Activated CD8-positive, alpha-beta memory T cell treated with anti-CD3 and anti-CD28 coated beads for 1 hour (primary cell): ENCODE measurements at places on chromosomes 3 and 15.

- DNase-seq, result no peak
Observed at GRCh38 chr3:155753038-155753639, 8.3 kb upstream of the PLCH1 start.

DNA sequence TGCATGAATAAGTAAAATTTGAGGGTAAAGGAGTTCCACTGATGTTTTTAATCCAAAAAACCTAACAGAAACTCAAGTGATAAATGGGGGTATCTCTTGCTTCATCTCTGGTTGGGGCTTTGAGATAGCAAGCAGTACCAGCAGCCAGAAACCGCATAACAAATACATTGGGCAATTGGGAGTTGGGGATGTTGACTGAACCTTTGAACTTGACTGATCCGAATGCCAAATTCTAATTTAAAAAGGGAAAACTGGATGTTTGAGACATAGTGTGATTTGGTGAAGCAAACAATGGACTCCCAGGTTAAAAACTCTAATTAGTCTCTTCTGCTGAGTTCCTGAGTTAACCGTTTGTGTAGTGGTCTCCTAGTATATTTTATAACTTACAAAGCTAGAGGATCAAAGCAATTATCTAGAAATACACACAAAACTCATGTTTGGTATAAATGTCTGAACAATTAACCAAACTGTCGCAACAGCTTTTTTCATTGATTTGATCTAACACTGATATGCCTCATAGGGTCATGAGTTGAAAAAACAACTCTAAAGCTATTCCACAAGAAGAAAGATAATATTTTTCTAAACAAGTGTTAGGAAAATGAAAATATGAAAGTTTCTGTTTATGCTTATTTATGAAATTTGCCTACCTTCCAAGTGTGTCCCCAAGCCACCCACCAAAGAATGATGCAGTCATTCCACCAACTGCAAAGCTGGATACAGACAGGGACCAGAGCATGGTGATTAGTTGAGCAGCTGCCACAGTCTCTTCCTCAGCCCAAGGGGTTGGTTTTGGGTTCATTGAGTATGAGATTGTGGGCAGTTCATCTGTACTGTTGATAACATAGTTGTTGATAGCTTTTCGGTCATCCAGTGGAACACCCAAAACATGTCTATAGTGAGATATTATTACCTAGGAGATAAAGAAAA lies 12.4 kb downstream of the SLC2A2 start:
- DNase-seq, result no peak

GRCh38 chr15:37206690-37207089 lies 106.3 kb upstream of the MEIS2 start:
- DNase-seq, result no peak

- DNase-seq, result no peak
Observed at GRCh38 chr3:10602271-10602670, 96.9 kb upstream of the ATP2B2 start.

DNA sequence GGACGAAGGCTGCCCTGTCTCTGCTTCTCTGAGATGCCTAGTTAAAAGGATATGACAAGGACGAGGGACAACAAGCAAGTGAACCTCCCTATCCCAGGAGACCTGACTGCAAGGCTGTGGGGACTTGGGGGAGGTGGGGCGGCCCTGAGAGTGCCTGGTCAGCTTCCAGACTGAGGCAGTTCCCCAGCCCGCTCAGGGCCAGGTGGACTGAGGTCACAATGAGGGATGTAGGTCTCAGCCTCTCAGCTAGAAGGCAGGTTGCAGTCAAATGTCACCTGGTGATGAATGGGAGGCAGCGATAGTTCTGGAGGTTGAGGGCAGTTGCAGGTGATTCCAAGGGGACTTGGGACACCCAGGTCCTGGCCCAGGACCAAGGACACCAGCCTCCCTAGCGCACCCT lies 30.6 kb downstream of the TKT start:
- no peak for DNase-seq

- no peak for DNase-seq
Observed at GRCh38 chr3:18423401-18424212, 1.5 kb downstream of the SATB1 start.

GRCh38 chr15:29452881-29453731 lies 183.5 kb upstream of the NSMCE3 start:
- DNase-seq, result no peak

DNA sequence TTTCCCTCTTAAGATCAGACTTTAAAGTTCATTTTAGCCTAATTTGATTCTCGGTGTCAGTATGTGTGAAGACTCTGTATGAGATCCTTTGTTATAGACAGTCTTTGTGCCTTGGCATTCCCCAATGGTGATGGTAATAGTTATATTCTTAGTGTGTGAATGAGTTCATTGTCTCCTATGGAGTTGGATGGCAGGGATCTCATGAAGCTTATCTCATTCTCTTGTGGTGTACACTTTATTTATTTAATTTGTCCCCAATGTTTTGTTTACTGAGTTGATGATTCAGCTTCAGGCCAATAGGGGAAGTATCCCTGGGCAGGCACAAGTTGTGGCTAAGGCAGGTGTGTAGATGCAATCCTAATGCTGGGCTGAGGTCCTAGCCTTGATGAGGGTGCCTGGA lies 222.0 kb upstream of the DPPA4 start:
- DNase-seq, result no peak

DNA sequence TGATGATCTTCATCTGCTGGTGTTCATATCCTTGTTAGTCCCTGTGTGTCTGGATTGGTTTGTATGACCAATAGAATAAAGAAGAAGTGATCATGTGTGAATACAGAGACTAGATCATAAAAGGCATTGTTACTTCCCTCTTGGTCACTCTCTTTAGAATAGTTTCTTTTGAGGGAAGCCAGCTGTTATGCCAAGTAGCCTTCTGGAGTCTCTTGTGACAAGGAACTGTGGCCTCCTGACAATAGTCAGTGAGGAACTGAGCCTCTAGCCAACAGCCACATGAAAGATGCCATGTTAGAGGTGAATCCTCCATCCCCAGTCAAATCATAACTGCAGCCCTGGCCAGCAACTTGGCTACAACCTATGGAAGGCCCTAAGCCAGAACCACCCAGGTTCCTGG lies 63.0 kb upstream of the SMAD3 start:
- DNase-seq, result no peak

DNA sequence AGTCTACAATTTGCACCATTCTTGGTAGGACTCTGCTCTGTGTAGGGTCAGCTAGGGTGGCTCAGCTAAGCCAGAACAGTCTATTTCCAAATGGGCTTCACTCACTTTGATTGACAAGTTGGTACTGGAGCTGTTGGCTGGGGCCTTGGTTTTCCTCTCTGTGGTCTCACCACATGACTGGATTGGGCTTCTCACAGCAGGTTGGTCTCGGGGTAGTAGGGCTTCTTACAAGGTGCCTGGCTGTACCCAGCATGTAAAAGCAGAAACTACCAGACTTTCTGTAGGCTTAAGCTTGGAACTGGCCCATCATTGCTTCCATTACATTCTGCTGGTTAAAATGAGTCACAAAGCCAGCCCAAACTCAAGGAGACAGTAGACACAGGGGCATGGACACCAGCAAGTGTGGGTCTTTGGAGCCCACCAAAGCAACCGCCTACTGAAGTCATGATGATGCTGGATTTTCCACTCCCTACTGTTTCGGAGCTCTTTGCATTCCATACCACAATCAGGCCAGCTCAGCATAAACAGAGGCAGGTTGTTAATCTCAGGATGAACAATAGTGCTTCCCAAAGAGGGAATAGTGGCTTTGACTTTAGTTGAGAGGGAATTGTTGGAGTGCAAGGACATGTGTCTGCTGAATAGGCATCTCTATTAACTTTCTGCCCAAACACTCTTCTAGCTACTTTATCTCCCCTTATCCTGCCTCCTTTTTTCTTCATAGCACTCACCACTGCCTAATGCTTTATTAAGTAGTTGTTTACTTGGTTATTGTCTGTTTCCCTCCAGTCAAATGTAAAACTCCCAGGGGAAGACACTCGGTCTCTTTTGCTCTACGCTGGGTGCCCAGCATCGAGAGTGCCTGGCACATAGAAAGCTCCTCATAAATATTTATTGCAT lies 78.0 kb upstream of the RARB start:
- DNase-seq, result no peak

DNA sequence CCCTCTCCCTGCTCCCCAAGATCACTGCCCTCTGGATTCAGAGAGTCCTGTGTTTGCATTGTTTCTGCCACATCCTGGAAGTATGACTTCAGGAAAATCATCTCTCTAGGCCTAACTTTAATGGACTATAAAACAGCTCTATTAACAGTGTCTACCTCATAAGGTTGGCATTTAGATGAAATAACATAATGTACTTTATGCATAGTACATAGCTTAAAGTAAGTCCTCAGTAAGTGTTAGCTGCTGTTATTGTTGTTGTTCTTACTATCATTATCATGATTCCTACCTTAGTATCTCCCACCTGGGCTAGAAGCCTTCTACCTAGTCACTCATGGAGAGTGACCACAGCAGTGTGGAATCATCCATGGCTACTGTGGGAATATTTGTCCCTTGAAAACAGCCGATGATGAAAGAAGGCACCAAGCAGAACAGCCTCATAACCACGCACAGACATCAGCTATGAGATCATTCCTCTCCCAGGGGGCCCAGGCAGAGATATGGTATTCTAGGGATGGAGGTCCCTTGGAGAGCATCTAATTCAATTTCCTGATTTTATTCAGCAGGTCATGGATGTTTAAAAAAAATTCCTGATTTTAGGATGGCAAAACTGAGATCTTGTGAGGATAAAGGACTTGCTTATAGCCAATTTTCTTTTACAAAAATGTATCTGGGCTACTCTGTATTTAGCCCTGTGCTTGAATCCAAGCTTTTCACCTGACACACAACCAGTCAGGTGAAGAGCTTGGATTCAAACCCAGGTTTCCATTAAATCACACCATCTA lies 1.9 kb downstream of the FSD2 start:
- no peak for DNase-seq

DNA sequence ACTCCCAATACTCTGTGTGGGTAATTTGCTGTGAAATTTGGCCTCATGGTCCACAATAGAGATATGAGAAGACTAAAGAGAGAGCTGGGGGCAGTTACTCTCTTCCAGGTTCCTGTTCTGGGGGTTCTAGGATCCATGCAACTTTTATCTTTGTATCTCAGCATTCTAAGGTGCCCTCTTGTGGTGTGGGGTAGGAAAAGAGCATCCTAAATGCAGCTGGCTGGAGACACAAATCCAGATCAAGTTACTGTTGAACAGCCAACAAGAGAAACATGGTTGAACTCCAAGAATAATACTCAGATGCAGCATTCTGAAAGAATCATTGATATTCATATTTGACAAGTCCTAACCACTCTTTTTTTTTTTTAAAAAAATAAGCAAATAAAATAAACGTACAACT lies 238.2 kb downstream of the GREM1 start:
- no peak for DNase-seq

DNA sequence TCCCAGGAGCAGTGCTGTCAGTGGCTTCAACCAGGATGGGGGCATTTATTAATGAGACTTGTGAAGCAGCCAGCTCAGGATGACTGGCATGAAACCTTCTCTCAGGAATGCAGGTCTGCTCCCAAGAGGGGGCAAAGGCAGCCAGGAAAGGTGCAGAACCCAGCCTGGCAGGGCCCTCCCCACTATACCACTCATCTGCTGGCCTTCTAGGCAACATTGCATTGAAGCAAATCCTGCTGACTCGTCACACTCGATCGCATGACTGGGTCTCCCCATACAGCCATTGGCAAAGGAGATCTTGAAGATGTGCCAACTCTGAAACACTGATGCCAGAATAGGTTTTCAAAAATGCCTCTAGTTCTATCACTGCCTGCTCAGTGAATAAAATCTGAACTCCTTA lies 65.7 kb upstream of the CMTM7 start:
- no peak for DNase-seq

DNA sequence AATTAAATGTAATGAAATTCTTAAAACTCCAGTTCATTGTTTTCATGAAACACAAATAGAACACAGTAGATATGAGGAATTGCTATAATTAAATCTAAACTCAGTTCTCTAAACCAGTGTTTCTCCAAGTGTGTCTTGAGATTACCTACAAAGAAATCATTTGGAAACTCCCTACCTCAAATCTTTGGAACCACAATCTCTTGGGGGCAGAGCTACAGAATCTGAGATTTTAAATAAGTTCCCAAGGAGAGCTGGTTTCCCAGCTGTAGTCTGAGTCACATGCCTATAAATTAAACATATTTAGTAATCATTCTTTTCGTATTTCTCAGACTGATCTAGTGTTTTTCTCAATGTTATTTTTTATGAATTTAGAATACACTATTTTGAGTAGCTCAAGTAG lies 17.0 kb upstream of the ACTC1 start:
- DNase-seq, result no peak

DNA sequence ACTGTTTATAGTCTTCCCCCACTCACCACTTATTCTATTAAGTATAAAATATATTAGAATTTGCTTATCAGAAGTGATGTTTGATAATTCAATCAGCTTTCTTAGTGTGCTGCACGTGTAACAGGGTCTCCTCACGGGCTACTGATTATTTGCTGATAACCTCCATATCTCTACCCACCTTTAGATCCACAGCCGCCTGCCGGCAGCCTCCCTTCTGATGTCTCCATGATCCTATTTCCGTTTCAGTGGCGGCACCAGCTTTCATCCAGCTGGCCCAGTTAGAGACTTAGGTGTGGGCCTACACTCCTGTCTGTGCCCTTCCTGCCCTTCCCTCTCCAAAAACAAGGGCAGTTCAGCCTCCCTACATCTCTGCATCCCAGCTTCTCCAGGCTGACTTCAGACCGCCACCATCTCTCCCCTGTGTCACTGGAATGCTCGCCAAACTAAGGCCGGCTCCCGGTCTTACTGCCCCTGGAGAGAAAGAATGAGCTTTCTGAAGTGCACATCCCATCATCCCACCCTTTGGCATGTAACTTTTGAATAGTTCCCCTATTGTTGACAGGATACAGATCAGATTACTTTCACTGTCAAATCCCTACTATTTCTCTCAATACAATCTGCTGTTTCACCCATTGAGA lies 76.6 kb upstream of the PRTG start:
- DNase-seq, result no peak

GRCh38 chr15:91866371-91866905 lies 12.9 kb downstream of the SLCO3A1 start:
- no peak for DNase-seq

DNA sequence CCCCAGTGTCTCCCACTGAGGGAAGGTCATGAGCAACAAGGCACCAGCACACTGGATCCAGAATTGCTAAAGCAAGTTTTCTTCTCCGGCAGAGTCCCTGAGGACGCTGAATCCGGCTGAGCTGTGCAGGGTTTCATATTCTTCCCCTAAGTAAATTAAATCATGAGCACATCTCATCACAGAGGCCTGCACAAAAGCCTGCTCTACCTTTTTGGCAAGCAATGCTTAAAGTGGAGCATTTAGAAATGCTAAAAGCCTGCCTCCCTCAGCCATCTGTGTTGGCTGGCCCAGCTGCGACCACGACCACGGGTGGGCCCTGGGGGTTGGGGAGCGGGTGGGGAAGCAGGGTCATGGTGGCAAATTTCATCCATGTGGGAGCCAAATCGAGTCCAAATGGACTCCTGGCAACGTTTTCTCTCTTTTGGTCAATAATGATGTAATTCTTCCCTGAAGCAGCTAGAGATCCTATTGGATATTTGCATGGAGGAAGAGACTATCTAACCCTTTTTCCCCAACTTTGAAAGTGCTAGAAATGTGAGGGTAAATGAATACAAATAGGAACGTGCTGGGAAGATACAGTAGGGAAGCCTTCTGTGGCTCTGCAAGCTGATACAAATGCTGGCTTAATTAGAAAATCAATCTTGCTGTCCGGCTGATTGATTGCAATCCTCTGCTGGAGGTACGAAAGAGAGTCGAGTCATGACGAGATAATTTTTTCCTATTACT lies 532.8 kb upstream of the TBL1XR1 start:
- no peak for DNase-seq
